SK-N-SH treated with all-trans-retinoic acid at 6 μM for 48 hours (cell line): ENCODE measurements at places on chromosomes 3 and 15.

GRCh38 chr15:71143373-71144310 lies 28.4 kb downstream of the THSD4 start:
- no peak; the same call in 2 of the 3 replicates for ATAC-seq

GRCh38 chr3:50164984-50165909 lies 10.1 kb downstream of the SEMA3F start:
- ATAC-seq: peak; percentile 75

GRCh38 chr15:76057332-76058000 lies 2.3 kb upstream of the TMEM266 start:
- no peak; the same call in 2 of the 3 replicates for ATAC-seq

- ATAC-seq: no peak
Observed at GRCh38 chr3:65902304-65902793, 136.4 kb downstream of the MAGI1 start.

- ATAC-seq: no peak
Observed at GRCh38 chr3:180311242-180311641, 274.5 kb upstream of the PEX5L start.

DNA sequence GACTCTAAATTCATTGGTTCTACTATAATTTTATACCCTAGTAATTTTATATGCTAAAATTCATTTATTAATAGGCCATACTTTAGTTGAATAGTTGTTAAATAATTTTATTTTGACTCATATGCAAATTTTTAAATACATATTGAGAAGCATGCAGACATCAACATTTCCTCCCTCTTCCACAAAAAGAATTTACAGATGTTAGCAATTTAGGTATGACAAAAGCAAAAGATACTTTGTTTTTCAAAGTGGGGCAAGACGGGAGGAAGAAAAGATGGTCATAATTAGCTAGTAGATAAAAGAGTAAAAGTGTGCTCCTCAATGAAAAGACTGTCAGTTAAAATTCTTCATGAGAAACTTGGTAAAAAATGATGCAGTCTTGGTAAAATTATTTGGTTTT lies 148.9 kb upstream of the TSPAN3 start:
- no peak for ATAC-seq

DNA sequence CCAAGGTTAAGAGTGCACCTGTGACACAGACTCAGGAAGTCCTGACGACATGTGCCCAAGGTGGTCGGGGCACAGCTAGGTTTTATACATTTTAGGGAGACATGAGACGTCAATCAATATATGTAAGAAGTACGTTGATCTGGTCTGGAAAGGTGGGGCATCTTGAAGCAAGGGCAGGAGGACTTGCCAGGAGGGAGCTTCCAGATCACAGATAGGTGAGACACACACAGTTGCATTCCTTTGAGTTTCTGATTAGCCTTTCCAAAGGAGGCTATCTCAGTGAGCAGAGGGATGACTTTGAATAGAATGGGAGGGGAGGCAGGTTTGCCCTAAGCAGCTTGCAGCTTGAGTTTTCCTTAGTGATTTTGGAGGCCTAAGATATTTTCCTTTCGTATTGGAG lies 257.4 kb downstream of the CGGBP1 start:
- no peak for ATAC-seq

DNA sequence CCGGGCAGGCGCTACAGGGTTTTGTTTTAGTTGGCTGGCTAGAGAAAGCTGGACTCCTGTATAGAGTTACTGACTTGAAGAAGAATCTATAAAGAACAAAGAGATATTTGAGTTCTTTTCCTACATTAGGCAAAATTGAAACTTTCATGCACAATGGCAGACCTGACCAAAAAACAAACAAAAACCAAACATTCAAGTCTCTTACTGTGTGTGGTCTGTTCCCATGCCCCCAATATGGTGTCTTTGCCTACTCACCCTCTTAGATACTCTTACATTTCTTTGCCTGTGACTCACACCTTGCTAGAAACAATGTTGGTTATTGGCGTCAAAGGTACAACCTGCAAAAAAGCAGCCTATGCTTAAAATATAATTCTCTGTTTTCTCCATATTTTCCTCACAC lies 109.5 kb upstream of the TMC3 start:
- ATAC-seq: no peak

GRCh38 chr3:175288621-175289020 lies 429.5 kb downstream of the NAALADL2 start:
- no peak for ATAC-seq

DNA sequence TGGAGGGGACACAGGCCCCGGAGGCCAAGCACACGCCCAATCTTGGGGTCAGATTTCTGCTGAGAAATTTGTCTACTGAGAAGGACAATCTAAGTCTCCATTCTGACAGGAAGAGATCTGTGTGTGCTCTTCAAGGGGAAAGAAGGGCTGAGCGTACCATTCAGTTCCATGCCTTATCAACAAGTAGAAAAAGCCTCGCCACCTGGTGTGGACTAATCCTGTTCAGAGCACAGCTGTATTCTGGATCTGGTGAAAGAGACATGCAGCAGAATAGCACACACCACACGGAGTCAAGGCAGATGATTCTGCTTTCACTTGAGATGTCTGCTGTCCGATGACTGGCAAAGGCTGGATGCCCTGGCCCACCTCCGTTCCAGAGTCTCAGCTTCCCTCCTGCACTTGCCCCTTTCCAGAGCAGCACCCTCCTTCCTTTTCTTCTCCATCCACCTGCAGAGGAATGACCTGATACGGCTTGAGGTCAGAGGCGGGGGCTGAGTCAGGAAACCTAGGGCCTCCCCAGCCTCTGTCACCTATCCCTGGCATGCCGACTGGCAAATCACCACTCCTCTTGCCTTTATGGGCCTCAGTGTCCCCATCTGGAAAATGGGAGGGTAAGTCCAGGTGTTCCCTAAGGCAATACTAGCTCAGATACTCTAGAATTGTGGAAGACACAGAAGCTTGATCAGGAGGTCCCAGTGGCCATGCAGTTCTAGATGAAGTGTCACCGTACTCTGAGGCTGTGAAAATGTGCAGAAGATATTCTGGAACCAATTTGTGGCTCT lies 36.9 kb upstream of the CTSH start:
- ATAC-seq: no peak

GRCh38 chr3:160098261-160098908 lies 109.8 kb downstream of the IL12A start:
- no peak for ATAC-seq

- no peak for ATAC-seq
Observed at GRCh38 chr3:277873-278272, 81.3 kb downstream of the CHL1 start.

DNA sequence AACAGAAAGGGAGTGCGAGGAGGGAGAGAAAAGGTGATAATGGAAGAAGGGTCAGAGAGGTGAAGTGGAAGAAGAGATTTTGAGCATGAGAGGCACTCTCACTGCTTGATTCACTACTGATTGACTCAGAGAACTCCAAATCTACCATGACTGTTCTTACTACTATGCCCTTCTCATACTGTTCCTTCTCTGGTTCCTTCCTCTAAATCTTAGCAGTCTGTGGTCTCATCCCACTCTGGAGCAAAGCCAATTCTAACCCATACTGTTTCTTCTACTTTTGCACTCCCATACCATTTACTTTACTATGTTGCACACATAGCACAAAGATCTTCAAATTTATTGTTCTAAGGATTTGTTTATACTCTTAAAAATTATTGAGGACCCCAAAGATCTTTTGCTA lies 100.8 kb downstream of the DTWD1 start:
- ATAC-seq: no peak

DNA sequence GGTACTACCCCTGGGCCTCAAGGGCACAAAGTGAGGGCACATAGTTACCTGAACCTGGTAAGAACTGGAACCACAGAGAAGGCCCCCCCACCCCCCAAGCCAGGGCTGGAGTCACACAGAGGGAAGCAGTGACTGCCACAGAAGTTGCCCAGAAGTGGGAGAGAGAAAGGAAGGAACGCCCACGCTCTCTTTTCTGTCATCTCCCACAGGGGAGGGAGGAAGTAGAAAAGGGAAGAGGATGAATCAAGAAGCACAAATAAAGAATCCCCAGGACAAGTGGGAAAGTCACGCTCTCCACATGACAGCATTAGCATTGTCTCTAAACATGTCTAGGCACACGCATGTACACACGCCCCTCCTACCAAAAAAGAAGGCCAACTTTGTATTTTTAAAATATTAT lies 114.7 kb upstream of the FRMD4B start:
- ATAC-seq: no peak

GRCh38 chr3:132222868-132223538 lies 94.2 kb upstream of the ACP3 start:
- no peak; the same call in 2 of the 3 replicates for ATAC-seq

DNA sequence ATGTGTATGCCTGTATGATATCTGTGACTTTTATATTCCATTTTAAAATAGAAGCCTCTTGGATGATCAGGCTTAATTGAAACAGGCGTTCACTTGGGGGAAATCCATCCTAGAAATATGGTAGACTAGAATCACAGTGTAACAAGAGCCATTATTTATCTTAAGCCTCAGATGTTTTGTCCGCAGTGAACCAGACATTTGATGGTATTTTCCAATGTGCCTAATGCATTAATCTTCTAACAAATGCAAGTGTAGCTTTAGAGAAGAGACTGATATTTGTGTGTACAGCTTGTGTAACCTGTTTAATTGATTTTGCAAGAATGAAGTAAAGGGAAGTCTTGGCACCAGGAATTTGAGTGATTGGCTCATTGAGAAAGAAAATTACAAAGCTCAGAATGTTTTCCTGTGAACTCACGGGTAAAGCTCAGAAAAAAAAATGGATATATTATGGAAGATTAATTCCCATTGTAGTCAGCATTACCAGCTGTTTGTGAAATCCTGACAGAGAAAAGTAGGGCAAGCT lies 155.7 kb downstream of the SV2B start:
- no peak for ATAC-seq

- ATAC-seq: no peak
Observed at GRCh38 chr3:124935794-124936542, 1.4 kb upstream of the MUC13 start.

- ATAC-seq: no peak
Observed at GRCh38 chr3:12807066-12807465, 10.6 kb downstream of the CAND2 start.

DNA sequence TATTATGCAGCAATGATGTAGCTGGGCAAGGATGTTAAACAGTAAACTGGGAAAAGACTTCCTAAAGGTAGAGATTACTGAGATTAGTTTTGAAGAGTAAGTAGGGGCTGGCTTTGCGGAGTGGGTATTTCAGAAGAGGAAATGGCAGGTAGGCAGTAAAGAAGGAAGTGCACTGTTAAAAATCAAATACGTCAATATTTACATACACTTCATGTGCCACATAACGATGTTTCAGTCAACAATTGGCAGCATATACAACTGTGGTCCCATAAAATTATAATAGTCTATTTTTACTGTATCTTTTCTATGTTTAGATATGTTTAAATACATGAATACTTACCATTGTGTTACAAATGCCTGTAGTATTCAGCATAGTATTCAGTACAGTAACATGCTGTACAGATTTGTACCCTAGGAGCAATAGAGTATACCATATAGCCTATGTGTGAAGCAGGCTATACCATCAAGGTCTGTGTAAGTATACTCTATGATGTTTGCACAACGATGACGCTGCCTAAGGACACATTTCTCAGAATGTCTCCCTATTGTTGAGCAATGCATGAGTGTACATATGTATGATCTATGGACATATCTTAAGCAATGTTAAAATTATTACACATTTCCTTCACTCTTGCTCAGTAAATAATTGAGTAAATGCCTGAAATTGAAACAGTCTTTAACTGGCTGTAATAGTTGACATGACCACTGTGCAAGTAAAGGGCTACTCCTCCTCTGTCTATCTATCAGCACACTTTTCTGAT lies 196.7 kb downstream of the ISL2 start:
- ATAC-seq: no peak

DNA sequence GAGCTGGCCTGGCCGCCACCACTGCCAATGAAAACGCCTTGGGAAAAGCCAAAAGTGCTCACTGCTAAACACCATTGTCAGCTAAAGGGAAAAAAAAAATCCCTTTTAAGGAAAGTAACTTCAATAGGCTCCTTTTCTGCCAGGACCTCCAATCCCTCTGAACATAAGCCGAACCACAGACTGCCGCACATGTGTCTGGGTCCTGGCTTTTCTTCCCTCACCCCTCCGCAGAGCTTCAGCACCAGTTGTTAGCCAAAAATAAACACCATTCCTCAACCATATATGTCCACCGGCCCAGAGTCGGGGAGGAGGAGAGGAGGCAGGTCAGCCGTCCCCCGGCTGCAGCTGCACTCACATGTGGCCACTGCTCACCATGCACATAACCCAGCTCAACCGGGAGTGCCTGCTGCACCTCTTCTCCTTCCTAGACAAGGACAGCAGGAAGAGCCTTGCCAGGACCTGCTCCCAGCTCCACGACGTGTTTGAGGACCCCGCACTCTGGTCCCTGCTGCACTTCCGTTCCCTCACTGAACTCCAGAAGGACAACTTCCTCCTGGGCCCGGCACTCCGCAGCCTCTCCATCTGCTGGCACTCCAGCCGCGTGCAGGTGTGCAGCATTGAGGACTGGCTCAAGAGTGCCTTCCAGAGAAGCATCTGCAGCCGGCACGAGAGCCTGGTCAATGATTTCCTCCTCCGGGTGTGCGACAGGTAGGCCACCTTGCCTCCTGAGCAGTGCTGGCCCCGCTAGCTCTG lies at the start of gene FBXL22:
Gene FBXL22 (plus strand): TSS at position 350 of the 753 bp plus-strand sequence. CDS start 6 bp downstream, at position 356.
- no peak for ATAC-seq

GRCh38 chr3:69406163-69406562 lies 20.3 kb upstream of the FRMD4B start:
- ATAC-seq: no peak

- no peak; the same call in 2 of the 3 replicates for ATAC-seq
Observed at GRCh38 chr15:64651601-64652191, 123.7 kb downstream of the RBPMS2 start.

DNA sequence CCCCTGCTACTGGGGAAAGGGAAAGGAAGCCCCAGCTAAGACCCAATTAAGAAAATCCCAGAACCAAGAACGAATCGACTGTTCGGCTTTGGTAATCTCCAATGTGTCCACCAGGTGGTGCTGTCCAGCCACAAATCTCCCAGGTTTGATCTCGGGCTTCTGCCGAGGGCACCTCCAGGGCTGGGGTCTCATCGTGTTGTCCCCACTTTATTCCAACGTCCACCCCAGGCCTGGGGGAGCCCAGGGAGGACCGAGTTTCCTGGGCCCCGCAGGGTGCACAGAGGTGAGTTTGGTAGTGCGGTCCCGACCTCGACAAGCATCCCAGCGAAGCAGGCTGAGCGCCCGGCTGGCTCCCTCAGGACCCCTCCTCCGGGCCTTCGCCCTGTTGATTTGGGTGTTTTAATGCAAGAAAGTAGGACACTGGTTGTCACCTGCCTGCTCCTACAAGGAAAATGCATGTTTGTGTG lies 185.1 kb downstream of the GOLGA6L6 start:
- ATAC-seq: peak; percentile 84

DNA sequence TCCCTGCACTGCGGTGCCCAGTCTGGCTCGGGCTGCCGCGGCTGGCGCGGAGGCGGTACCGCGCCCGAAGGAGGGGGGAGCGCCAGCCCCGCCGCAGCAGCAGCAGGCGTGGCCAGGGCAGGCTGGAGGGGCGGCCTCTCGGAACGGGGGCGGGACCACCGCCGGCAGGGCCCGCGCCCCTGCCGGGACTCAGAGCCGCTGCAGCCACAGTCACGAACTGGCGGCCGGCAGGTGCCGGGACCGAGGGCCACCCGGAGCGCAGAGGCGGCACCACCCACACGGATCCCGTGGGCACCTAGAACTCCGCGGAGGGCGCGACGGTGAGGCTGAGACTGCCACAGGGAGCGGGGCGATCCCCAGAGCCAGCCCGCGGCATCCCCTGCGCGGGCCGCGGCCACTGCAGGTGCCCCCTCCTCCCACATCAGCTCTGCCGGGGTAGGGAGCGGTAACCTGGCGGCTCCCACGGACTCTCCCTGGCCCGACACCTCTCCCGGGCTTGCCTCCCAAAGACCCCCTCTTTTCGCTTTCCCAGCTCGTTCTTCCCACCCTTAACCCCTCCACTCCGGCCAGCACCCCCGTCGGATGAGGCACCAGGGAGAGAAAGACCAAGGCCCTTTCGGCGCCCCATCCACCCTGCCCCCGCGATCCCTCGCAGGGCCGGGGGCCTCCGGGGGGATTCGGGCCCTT lies at the start of gene VWA5B2:
Gene VWA5B2 (plus strand): TSS at position 192 of the 687 bp plus-strand sequence. CDS start 944 bp downstream, outside the sequence.
- ATAC-seq: peak; percentile 90
